Activated T-helper 1 cell treated with anti-CD3 and anti-CD28 coated beads, Interleukin-2, amount 50 U/mL, for 16 hours (primary cell): ENCODE measurements at places on chromosomes 13 and 19.

GRCh38 chr19:55464039-55464661 is 401 bp downstream of the C19orf85 start:
- no peak for DNase-seq

DNA sequence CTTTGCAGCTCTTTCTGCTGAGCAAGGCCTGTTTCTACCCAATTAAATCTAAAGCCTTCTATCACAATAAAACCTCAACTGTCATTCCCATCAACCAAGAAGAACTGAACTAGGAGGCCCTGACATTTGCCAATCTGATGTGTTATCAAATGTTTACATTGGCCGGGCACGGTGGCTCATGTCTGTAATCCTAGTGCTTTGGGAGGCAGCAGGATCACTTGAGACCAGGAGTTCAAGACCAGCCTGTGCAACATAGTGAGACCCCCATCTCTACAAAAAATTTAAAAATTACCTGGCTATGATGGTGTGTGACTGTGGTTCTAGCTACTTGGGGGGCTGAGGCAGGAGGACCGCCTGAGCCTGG is 2.8 kb upstream of the FBXO17 start:
- no peak for DNase-seq

GRCh38 chr13:71831716-71832115 is 35.3 kb downstream of the DACH1 start:
- DNase-seq = no peak

DNA sequence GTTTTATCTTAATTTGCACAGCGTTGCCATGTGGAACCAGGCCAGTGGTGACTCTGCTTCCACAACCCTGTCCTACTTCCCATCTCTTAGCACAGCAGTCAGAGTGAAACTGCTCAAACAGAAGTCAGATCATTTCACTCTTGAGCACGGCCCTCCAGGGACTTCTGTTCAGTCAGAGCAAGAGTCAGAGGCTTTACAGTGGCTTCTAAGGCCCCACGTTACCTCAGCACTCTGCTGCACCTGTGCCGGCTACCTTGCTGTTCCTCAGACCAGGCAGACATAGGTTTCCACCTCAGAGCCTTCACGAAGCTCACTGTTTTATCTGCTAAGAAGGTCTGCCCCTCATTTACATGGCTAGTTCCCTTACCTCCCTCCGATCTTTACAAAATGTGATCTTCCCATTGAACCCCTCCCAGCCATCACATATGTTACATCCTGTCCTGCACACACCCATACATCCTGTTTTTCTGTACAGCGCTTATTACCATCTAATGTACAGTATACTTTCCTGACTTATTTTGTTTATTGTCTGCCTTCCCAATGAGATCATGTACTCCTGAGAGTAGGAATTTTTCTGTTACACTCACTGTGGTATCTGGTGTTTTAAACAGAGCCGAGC is 41.6 kb downstream of the TM9SF2 start:
- peak; percentile 20 for DNase-seq

DNA sequence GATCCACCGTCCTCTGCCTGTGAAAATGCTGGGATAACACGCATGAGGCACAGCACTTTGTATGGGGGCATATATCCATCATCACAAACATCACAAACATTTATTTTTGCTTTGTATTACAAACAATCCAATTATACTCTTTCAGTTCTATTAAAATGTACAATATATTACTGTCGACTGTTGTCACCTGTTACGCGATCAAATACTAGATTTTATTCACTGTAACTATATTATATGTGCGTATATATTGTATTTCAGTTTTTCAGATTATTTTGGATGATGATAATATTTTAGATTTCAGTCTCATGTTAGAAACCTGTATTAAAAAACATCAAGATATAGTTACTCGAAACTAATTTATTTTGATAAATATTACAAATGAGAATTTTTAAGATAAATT is 998.3 kb downstream of the EFNB2 start:
- no peak for DNase-seq

GRCh38 chr13:84609716-84610115 is 727.4 kb upstream of the SLITRK1 start:
- no peak for DNase-seq

DNA sequence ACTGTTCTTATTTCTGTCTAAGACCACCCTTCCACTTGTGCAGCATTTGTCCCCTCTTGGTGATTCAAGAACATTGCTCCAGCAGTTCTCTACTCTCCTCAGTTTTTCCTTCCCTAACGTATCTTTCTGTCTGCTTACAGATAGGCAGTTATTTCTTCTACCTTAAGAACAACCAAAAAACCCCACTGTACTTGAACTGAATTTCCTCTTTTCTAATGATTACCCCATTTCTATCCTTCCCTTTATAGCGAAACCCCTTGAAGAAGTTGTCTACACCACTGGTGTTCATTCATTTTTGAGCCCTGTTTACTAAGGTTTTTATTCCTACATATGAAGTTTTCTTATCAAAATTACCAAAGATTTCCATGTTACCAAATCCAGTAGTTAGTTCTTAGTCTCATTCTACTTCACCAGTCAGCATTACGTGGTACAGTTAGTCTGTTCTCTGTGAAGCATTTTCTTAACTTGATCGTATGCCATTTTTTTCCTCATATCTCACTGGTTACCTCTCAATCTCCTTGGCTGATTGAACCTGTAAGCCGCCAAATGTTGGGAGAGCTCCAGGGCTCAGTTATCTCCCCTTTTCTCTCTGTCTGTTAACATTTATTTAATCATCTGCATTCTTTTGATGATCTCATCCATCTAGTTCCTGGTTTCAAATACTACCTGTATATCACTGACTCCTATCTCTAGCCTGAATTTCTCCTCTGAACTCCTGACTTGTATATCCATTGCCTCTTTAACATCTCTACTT is 9.0 kb downstream of the LSM14A start:
- no peak for DNase-seq

- DNase-seq = no peak
These were observed 3.0 kb upstream of the NCCRP1 start for GRCh38 chr19:39193803-39194202.

- no peak for DNase-seq
These were observed 31.3 kb upstream of the SIN3B start for GRCh38 chr19:16797876-16798275.

DNA sequence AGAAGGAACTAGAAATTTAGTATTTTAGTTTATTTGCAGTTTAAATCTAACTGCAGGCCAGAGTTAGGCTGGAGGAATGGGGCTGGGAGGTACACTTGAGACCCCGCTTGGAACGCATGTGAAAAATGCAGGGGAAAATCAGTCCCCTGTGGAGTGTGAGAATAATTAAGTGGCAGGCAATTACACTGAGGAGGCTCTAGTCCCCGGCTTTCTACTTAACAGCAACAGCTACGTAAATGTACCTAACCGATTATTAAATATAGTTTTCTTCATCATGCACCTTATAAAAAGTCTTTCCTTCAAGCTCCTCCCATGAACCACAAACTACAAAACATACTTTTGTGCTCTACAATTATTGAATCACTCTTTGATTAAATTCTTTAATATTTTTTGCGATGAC is 804 bp downstream of the ZNF708 start:
- DNase-seq = no peak

GRCh38 chr13:59621773-59622172 is 542.0 kb downstream of the DIAPH3 start:
- no peak for DNase-seq

DNA sequence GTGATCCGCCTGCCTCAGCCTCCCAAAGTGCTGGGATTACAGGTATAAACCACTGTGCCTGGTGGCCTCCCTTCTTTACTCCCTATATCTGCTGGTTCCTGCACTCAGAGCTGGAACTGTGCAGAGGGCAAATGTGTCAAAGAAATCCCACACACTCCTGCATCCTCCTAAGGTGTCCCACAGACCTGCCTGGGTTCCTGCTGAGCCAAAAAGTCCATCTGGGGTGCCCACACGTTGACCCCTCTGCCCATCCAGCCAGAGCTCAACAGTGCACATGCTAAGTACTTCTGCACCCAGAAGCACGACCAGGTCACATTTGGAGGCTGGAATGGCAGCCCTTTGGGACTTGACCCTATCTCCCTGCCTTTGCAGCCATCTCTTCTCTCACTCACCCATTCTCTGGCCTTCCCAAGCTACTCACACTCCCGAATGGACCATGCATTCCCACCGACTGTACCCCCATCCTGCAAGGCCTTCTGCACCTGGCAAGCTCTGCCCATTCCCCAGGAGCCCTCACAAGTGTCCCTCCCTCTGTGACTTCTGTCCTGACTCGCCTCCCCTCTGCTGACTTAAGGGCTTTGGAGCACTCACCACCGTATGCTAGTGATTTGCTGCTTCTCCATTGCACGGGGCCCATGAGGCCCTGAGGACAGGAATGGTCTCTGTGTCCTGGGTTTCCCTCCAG is 152.1 kb downstream of the KCTD15 start:
- no peak for DNase-seq

DNA sequence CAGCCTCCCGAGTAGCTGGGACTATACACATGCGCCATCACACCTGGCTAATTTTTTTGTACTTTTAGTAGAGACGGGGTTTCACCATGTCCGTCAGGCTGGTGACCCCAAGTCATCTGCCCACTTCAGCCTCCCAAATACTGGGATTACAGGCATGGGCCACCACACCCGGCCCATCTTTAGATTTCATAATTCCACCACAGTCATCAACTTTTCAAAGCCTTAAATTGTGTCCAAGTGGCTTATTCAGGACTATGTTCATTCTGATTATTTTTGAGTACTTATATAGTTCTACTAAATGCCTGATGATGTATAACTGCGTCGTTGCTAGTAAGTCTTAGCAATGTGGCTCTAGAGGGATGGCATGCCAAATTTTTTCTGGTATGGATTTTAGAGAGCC is 36.9 kb downstream of the FLT1 start:
- DNase-seq = no peak

DNA sequence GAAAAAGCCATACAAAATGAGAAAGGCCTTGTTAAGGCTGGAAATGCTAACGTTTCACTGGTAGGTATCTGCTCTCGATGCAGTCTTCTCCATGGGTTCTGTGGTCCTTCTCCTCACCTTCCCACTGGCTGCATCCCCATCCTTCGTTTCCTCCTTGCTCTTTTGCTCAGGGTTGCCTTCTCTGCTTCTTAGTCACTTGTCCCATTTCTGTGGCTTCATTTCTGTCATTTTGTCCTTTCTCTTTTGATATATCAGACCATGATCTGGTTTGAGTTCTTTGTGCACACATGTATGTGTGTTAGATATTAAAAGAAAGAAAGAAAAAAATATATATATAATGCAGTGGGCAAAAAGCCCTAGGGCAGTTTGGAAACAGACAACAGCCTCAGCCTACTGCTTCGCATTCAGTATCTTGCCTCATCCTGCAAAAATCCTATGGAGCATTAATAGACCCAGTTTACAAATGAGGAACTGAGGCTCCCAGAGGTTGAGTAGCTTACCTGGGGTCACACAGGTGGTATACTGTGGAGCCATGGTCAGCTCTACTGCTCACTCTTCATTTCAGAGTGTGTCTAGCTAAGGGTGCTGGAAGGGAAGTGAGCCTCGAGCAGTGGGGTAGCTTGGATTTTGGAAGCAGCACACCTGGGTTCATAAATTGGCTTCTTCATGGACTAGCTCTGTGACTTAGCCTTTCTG is 57.6 kb upstream of the MEDAG start:
- DNase-seq = no peak

GRCh38 chr13:73235385-73235784 is 176.6 kb downstream of the KLF5 start:
- no peak for DNase-seq

- no peak for DNase-seq
These were observed 2.5 kb upstream of the HNRNPUL1 start for GRCh38 chr19:41261474-41262190.

GRCh38 chr19:14554382-14554812 is 17.5 kb downstream of the NDUFB7 start:
- DNase-seq = no peak

DNA sequence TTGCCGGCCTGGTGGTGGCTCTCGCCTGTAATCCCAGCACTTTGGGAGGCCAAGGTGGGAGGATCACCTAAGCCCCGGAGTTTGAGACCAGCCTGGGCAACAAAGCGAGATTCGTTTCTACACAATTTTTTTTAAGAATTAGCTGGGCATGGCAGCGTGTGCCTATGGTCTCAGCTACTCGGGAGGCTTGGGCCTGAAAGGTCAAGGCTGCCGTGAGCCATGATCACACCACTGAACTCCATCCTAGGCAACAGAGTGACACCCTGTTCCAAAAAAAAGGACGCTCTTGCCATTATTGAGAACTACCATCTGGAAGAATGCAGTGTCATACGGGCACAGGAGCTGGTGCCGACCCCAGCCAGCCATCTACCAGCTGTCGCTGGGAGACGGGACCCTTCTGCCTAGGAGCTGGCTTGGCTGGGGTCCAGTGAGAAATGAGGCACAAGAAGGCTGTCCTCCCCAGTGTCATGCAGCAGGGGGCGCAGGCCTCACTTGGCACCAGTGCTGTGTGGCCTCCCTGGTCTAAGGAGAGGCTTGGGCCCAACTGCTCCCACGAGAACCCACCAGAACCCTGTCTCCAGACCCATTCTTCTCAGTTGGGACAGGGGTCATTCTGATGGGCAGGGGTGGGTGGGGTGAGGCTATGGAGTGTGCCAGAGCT is 12.2 kb upstream of the RELB start:
- peak; percentile 43 for DNase-seq
